ENCODE measurements at places on chromosomes 1 and 21. TPM values are rescaled to one million over a fixed set of nuclear protein-coding genes. Genes with fewer than 3 reads are reported as not detected.

The GSTM1 gene
- total RNA-seq: not detected

The GTF2B gene
- 37.8 TPM for total RNA-seq

The LEFTY2 gene
- not detected for total RNA-seq

The JAK1 gene
- 87.9 TPM for total RNA-seq

The CD48 gene
- 307 TPM for total RNA-seq

The KLF17 gene
- total RNA-seq: not detected

The PPIH gene
- total RNA-seq: 109 TPM

The OR2L8 gene
- not detected for total RNA-seq

The LRRC8B gene
- 39.7 TPM for total RNA-seq

The MASP2 gene
- not detected for total RNA-seq

The ACTA1 gene
- not detected for total RNA-seq

The VWA5B1 gene
- total RNA-seq: not detected

The LTN1 gene
- total RNA-seq: 26.2 TPM

The MFSD2A gene
- 24.0 TPM for total RNA-seq

The CR1L gene
- not detected for total RNA-seq

Measured in activated CD8-positive, alpha-beta memory T cell treated with anti-CD3 and anti-CD28 coated beads for 36 hours (primary cell).